ENCODE measurements at places on chromosomes 6 and 20.

- no peak for DNase-seq
Observed at GRCh38 chr6:27507041-27507956, 34.4 kb upstream of the ZNF184 start.

DNA sequence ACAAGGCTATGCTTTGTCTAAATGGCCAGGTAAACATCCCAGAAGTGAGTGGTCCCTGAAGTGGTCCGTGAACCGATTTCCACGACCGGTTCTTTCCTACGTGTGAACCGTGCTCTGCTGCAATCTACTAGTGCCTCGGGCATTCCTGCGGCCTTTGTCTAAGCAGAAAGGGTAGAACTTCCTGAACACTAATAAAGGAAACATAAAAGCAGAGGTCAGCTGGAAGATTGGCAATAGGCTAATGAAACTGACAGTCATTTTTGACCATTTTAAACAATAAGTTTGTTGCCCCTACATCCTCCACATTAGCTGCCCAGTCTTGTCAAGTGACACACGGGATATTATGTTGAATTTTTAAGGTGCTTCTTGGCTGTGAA, 410.0 kb downstream of the PLCB1 start:
- DNase-seq: no peak

DNA sequence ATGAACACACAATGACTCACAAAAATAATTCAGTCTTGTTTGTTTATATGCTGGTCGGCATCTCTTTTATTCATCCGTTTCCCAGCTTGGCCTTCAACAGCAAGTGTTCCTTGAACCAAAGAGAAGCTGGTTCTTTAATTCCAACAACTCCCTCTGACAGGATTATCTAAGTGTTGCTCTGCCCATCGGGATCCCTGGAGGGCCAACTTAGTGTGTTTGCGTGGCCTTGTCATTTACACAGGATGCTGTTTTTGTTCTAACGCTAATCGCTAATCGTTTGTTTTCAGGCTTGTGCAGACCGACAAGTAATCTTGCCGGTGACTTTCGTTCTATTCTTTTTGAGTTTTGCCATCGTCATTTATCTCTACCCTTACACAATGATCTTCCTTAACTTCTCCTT, 267.4 kb upstream of the EXOC2 start:
- no peak for DNase-seq

- no peak for DNase-seq
Observed at GRCh38 chr20:25548613-25549086, 36.7 kb downstream of the NINL start.

GRCh38 chr6:125759184-125759902, 9.9 kb downstream of the HEY2 start:
- no peak for DNase-seq

DNA sequence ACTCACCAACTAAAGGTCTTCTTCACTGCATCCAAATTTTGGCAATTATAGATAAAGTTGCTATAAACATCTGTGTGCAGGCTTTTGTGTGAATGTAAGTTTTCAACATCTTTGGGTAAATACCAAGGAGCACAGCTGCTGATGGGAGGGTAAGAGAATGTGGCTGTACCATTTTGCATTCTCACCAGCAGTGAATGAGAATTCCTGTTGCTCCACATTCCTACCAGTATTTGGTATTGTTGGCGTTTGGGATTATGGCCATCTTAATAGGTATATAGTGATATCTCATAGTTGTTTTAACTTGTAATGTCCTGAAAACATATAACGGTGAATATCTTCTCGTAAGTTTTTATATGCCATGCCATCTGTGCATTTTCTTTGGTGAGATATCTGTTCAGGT, 69.3 kb downstream of the ILRUN start:
- no peak for DNase-seq

DNA sequence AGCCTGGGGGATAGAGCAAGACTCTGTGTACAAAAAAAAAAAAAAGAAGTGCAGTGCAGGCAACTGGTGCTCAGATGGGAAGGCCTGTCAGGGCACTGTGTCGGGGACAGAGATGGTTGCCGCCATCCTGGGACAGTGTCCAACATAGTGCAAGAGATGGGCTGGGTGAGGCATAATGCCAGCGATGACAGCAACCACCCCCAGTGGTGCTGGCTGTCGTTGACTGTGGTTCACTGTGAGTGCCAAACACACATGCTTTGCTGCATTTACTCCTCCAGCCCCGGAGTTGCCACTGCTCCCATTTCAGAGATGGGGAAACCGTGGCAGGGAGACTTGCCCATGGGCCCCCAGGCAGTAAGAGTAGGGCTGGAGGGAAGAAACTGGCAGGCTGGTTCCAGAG, 5.2 kb upstream of the C20orf203 start:
- DNase-seq: peak; percentile 87

GRCh38 chr6:72987301-72987700, 238.0 kb downstream of the KHDC1L start:
- no peak for DNase-seq

GRCh38 chr6:139448051-139448649, 73.7 kb upstream of the CITED2 start:
- DNase-seq: no peak

DNA sequence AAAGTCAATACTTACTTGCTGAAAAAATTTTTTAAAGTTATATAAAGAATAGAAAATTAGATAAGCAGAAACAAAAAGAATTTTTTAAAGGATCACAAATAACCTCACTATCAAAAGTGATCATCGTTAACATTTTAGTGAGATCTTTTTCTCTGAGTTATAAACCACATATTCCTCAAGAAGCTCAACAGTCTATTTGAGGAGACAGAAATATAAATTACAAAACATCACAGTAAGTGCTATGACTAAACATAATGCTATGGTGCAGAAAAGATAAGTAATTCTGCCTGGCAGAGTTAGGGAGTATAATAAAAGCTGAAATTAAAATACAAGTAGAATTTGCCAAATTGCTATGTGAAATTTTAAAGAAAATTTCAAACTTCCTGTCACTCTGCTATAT, 226.7 kb downstream of the LMBRD1 start:
- no peak for DNase-seq

DNA sequence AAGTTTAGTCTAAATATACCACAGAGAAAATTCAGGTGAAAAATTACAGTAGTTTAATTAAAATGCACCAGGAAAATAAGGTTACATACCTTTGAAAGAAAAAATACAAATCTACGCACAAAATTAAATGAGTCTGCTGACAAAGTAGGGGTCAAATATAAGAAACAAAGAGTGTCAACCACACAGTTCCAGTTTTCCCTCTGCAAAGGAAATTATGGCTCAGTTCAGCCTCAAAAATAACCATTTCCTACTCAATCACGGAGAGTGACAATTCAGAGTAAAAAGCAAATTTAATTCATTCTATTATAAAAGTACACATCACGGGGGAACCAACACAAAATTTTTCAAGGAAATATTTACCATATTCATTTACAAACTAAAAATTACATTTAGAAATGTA, 124.8 kb downstream of the PTPRK start:
- no peak for DNase-seq

DNA sequence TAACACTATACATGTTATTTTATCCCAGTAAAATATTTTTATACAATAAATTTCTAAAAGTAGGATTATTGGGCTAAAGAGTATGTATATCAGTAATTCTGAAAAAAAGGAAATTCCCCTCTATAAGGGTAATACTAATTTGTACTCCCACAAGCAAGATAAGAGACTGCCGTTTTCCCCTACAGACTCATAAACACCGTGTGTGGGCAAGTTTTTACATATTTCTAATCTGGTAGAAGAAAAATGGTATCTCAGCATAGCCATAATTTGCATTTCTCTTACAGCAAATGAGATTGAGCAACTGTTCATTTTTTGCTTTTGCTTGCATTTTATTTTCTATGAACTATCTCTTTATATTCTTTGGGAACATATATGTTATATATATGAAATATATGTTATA, 26.0 kb upstream of the MYMX start:
- no peak for DNase-seq

DNA sequence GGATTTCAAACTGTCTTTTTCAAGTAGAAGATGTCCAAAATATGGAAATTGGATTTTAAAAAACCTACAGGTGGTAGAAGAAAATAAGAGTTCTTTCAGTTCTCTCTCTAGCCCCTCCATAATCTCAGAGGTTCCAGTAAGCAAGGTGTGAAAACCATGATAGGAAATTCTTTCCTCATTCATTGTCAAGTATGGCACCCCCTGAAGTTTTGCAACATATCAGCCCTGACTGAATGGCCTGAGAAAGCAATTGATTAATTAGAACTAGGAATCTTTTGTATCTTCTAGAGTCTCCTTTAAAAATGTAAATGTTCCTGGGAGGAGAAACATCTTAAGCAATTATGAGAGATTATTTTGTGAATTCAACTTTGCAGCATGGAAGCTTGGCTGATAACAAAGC, 198.7 kb upstream of the STXBP5 start:
- no peak for DNase-seq

- no peak for DNase-seq
Observed at GRCh38 chr6:153263489-153263888, 132.4 kb upstream of the RGS17 start.

- DNase-seq: no peak
Observed at GRCh38 chr6:8329562-8329961, 105.8 kb downstream of the SLC35B3 start.

- no peak for DNase-seq
Observed at GRCh38 chr20:37571033-37571432, 43.4 kb upstream of the BLCAP start.

DNA sequence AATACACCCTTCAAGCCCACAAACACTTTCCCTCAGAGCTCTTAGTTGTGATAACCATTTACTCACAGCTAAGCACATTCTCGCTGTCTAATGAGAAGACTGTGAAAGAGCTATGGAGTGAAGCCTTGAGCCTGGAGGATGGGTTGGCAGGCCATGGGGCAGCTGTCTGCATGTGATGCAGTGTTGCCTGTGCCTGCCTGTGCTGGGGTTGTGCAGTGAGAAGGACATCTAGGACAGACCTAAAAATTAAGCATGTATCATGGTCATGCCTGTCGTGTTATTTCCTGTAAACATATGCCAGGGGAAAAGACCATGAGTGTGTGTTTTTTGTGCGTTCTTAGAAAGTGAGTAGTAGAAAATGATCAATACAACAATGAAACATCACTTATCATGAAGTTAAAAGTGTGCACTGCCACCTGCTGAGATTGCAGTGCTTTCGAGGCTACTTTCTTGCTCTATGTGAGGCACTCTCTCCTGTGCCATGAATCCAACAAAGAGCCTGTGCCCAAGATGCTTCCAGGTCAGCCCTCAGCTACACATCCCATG, 8.1 kb upstream of the ZC3H12D start:
- no peak for DNase-seq

DNA sequence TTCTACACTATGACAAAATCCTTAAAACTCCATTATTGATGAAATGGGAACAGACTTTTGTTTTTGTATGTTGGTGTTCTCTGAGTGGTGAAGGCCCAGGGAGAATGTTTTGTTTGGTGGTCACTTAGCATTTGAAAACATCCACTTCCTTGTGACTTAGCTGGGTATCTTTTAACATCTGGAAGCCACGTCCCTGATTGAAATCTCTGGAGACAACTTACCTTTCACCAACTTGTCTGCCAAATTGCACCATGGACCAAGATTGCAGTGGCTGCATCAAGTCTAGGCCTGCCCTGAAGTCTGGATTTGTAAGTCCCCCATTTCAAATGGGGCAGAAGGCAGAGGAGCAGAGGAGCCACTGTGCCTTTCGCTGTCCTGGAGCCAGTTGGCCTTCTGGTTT, 534 bp upstream of the EFCAB8 start:
- no peak for DNase-seq

- no peak for DNase-seq
Observed at GRCh38 chr6:4503700-4504099, 272.5 kb upstream of the CDYL start.

DNA sequence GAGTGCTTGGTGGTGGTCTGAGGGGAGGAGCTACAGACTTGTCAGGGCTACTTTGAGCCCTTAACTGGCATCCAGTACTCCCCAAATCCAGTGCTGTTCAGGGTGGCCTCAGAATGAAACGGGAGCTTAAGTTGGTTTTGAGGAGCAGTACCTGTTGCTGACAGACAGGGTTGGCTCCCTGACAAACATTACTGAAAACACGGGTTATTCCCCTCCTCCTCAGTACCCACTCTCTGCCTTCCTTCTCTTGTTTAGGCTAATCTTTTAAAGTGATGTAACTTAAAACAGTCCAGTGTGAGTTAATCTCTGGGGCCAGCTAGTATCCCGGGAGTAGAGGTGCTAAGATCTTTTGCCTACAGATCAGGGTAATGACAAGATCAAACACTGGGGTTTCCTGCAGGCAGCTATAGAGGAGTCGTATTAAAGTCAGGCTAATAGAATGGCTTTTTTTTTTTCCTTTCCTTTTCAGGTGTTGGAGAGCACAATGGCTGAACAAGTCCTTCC, 3.7 kb downstream of the TNFAIP3 start:
- no peak for DNase-seq

DNA sequence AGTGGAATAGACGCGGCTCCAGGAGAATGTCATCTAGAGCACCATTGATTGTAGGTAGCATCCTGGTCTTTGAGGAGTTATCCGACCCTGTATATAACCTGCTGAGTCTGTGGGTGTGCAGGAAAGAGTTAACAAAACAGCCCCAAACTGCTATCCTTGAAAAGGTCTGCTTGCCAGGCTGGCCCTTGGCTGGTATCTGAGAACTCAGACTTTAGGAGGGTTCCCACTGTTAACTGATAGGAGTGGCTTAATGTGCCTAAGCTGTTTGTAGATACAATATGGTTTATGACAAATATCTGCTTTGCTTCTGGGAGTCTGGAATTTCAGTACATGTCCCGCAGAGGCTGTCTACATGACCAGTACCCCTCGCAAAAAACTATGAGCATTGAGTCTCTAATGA, 27.6 kb upstream of the MCUR1 start:
- DNase-seq: no peak

GRCh38 chr6:158654960-158655489, 5.2 kb downstream of the SYTL3 start:
- peak; percentile 67 for DNase-seq

GRCh38 chr20:25077610-25078169, 4.3 kb downstream of the VSX1 start:
- DNase-seq: peak; percentile 38

DNA sequence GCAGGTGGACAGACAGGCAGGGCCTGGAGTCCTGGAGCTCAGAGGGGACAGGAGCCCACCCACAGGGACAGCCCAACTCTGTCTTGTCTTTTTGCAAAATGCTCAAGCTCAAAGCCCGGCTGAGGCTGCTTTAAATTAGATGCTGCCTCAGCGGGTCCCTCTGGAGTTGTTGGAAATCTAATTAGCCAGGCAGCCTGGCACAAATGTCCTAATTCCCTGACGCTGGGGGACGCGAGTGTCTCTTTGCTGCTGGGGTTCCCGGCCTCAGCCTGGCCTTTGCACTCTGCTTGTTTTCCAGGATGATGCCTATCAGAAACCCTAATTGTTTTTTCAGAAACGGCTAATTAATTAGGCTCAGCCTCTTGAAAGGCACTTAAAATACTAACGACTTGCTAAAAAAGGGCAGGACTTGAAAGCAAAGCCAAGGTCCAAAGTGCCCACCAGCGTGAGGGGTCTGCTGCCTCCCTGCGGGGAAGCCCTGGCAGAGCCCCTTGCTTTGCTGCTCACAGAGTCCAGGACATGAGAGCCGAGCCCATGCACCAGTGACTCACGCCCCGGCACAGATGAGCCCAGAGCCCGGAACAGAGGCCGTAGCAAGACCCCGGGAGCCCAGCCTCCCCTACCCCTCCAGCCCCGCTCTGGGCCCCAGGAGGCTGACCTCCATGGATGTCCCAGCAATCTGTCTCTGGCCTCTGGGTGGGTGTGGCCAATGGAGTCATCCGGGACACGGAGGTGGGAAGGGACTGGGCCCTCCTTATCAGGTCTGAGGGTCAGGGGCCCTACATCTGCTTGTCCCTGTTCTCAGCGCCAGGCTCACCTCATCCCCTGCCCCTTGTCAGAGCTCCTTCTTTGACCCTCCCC, 46.0 kb upstream of the BHLHE23 start:
- DNase-seq: no peak

GRCh38 chr6:7232351-7232750, 80.6 kb downstream of the SSR1 start:
- no peak for DNase-seq

All from AG08395 (cell line).